T-helper 2 cell treated with Interferon-gamma antibody and Interleukin-4, amounts not matched to agents 5 μg/mL and 100 μg/mL, for 36 hours (primary cell): ENCODE measurements at places on chromosomes 4 and X.

DNA sequence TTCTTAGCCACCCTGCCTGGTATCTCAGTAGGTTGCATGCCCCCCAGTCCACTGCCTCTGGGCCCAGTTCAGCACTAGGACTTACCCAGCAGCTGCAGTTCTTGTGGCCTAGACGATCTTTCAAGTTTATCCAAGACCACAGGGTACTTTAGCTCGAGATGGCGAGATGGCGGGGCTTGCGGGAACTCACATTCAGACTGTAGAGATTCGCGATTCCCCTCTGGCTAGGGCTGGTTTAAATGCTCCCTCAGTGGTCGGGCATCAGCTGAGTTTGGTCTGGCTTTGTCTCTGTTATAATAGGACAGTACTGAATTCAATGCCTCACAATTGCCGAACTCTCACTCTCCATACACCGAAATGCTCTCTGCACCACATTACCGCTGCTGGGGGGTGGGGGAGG, 18.4 kb upstream of the RFC1 start:
- DNase-seq: no peak

DNA sequence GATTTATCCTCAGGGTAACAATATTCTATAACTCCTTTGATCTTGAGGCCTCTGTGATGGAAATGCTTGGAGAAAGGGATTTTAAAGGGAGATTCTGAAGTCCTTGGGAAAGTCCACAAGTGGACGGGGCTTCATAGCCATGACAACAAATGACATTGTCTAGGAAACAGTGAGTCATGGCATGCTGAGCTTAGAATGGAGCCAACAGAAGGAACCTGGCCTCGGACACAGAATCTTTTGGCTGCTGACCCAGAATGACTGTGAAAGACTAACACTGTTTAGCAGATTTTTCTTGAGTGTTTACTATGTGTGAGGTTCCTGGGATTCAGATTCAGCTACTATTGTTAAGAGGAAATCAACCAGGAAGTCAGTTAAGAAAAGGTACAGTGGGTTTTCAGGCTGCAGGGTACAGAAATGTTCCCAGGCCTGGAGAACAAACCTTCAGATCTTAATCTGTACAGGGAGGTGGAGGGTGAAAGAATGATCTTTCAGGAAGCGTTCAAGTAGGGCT, 18.1 kb upstream of the CXCL2 start:
- no peak for DNase-seq

GRCh38 chrX:5536261-5536660, 692.4 kb downstream of the NLGN4X start:
- DNase-seq: no peak

GRCh38 chr4:26583538-26583864, 383 bp upstream of the TBC1D19 start:
- no peak for DNase-seq

DNA sequence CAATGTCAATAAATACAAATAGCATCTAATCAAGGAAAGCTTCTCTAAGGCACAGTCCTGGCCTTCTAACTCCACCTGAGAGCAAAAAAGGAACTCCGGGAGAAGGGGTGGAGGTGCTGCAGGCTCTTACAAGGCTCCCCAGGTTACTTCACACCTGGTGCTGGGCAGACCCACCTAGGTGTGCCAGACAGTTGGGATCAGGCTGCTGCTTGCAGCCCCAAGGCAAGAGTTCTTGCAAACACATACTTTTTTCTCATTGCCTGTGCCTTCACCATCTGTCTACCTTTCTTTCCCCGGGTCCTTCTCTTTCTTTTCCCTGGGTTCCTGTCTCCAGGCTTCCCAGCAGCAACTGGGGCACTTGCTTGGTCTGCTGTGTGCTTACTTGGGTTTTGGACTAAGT, 81.4 kb upstream of the STIM2 start:
- DNase-seq: no peak

GRCh38 chr4:134219043-134219442, 17.5 kb upstream of the PABPC4L start:
- no peak for DNase-seq

DNA sequence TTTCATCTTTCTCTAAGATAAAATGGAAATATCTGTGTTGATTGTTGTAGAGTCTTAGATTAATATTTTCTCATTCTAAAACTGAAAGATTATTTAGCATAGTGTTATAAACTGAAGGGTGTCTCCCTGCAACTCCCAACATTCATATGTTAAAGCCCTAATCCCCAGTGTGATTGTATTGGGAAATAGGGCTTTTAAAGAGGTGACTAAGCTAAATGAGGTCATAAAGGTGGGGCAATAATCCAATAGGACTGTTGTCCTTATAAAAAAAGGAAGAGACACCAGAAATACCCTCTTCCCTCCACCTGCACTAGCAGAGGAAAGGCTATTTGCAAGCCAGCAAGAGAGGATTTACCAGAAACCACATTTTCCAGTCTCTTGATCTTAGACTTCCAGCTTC, 1626.4 kb downstream of the C4orf33 start:
- DNase-seq: no peak

DNA sequence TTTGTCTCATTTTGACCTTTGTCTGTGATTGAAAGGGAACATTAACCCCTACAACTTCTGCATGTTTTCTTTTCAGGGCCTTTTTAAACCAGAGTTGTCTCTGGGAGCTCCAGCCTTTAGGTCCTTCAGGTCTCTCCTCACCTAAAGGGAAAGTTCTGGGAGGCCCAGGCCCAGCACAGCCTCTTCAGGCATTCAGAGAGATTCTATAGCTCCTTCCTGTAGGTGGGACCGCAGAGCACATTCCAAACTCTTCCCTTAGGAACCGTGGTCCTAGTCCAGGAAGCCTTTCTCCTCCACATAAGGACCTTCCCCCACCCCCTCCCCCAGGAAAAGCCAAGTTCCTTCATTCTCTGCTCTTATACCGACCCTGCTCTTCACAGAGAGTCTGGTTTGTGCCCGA, 14.9 kb downstream of the NKX6-1 start:
- DNase-seq: no peak

GRCh38 chr4:88865046-88865445, 167.4 kb upstream of the NAP1L5 start:
- no peak for DNase-seq

GRCh38 chr4:182593864-182594263, 323.3 kb downstream of the DCTD start:
- no peak for DNase-seq

DNA sequence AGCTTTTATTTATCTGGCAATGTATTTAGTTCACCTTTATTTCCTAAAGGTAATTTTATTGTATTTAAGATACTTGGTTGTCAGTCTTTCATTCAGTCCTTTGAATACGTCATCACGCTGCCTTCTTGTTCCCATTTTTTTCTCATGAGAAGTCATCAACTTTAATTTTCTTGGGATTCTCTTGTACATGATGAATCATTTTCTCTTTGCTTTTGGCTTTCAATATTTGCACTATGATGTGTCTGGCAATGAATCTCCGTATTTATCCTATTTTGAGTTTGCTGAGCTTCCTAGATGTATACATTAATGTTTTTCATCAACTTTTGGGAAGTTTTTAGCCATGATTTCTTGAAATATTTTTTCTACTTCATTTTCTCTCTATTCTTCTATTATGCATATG, 28.4 kb downstream of the CLDN2 start:
- DNase-seq: no peak

DNA sequence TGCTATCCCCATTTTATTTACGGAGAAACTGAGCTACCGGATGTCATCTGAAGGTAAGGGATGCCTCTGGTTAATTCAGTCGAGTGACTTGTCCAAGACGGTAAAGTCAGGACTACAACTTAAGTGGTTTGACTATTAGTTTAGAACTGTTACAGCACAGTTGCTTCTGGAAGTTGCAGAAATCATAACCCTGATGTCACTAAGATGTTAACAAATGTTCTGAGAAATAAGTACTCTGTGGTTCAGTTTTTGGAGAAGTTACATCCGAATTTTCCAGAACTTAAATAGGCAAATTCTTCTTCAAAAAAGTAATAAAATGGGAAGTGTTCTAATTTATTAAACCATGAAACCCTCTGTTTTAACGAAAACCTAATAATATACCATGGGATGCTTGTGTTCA, 3.1 kb downstream of the PPA2 start:
- no peak for DNase-seq

DNA sequence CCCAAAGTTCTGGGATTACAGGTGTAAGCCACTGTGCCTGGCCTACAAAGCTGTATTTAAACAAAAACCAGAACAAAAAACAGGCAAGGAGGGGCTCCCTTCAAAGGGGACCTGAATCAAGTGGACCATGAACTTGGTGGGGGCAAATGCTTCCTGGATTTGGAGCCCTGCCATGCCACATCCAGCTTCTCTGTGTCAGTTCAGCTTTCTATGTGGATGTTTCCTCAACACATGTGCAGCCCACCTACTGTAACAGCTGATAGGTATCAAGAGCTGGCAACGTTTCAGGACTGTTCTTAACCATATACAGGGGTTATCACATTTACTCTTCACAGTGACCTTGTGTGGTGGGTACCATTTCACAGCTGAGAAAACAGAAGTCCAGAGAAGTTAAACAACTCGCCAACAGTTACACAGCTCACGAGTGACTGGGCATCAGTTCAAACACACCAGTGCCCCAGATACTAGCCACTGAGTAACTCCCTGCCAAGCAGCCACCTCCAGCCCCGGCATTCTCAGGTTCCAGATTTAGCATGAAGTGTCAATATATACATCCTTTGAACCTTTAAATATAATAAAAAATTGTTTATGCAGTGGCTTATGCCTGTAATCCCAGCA, 7.5 kb downstream of the GPR143 start:
- no peak for DNase-seq

DNA sequence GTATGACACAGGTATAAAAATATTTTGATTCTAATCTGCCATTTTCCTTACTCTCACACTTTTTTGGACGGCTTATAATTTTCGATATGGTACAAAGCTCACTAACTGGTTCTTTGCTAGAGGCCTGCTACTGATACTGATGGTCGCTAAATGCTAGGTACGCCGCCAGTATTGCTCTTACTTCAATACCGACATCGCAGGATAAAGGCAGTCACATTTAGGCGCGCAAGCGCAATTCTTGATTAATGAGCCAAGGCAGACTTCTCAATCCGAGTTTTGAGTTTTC, 557 bp upstream of the USP38 start:
- DNase-seq: no peak

GRCh38 chrX:40152741-40153344, 55.1 kb upstream of the BCOR start:
- DNase-seq: no peak

- no peak for DNase-seq
Measured at GRCh38 chrX:21479695-21480270, 105.6 kb downstream of the CNKSR2 start.

- no peak for DNase-seq
Measured at GRCh38 chr4:129146639-129147038, 50.7 kb downstream of the C4orf33 start.

DNA sequence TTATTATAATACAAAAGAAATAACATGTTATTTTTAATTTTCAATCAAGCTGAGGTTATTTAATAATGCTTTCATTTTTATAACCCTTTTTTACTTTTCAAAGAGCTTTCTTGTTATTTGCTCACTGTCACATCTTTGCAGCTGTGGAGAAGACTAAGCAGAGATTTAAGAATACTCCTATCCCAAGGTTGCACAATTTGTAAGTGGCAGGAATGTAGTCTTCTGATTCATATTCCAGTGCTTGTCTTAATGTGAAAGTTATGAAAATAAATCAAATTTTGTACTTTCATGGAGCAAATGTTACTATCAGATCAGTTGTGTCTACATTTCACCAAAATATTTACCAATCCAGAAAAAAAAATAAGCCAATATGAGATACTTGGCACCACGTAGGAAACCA, 86.6 kb downstream of the DDIT4L start:
- DNase-seq: no peak

GRCh38 chr4:111806331-111806730, 338.9 kb upstream of the FAM241A start:
- DNase-seq: no peak

GRCh38 chrX:68632491-68632890, 15.0 kb upstream of the STARD8 start:
- no peak for DNase-seq

GRCh38 chr4:1236103-1236641, 12.8 kb downstream of the CTBP1 start:
- DNase-seq: no peak

- no peak for DNase-seq
Measured at GRCh38 chr4:67084783-67085182, 460.5 kb downstream of the CENPC start.

- DNase-seq: no peak
Measured at GRCh38 chr4:109574443-109574850, 14.4 kb downstream of the MCUB start.

DNA sequence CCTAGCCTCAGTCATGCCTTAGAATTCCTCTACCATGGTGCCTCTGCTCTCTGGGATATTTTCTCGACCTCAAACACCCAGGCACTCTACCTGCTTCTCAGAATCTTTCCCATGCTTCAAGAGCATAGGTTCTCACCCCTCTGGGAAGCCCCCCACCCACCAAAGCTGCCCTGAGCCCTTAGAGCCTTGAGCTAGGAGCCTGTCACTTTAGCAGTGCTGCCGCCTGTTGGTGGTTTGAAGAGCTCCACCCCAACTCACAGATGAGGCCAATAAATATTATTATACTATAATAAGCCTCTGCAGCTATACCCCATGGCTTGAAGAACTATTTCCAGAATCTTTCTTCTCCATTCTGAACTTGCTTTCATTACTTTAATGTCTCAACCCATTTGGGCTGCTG, 109.7 kb downstream of the RTL5 start:
- no peak for DNase-seq

GRCh38 chrX:433771-434170, 47.1 kb upstream of the PPP2R3B start:
- no peak for DNase-seq

GRCh38 chr4:136306361-136306760, 1225.9 kb downstream of the PCDH18 start:
- DNase-seq: no peak

- no peak for DNase-seq
Measured at GRCh38 chr4:142473960-142474338, 372.2 kb downstream of the INPP4B start.

GRCh38 chrX:81120258-81120935, 81.3 kb downstream of the HMGN5 start:
- DNase-seq: no peak

- no peak for DNase-seq
Measured at GRCh38 chr4:113272523-113272922, 223.1 kb downstream of the ANK2 start.

GRCh38 chr4:133151341-133151690, 2.2 kb downstream of the PCDH10 start:
- DNase-seq: no peak

DNA sequence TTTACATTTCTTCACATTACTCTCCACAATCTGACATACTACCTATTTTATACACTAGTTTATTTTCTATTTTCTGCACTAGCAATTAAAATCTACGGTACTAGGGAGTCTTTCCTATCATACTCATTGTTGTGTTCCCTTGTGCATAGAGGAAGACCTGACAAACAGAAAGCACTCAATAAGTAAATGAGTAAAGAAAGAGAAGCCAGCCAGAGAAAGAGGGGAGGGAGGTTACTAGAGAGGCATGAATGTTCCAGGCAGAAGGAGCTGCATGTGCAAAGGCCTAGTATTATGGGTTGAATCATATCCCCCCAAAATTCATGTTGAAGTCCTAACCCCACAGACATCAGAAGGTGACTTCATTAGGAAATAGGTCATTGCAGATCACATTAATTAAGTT, 114.0 kb downstream of the ZAR1 start:
- no peak for DNase-seq

- no peak for DNase-seq
Measured at GRCh38 chr4:47490550-47490949, 5.5 kb downstream of the ATP10D start.
